Memory B cell (primary cell): ENCODE measurements at places on chromosomes 4 and X.

GRCh38 chr4:53562409-53562808, 28.9 kb downstream of the LNX1 start:
- no peak for DNase-seq

DNA sequence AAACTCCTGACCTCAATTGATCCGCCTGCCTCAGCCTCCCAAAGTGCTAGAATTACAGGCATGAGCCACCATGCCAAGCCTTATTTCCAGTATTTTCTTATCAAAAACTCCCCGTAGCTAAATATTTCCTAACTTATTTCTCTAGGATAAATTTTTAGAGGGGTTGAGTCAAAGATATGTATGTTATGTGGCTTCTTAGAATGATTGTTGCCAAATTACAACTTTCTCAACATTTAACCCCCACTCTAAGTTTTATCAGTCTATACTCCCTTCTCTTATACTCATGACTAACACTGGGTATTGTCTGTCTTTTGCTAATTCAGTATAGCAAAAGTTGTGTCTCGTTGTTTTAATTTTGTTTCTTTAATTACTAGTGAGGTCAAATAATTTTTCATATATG, 187.7 kb upstream of the LNX1 start:
- no peak for DNase-seq

DNA sequence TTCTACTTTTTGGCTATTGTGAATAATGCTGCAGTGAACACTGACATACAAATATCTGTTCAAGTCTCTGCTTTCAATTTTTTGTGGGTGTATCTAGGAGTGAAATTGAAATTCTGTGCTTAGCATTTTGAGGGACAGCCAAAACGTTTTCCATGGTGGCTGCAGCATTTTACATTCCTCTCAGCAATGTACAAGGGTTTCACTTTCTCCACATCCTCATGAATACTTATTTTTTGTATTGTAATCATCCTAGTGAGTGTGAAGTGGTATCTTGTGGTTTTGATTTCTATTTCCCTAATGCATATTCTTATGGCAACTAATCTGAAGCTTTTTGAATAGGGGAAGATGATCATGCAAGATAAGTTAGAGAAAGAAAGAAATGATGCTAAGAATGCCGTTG, 40.3 kb downstream of the HSPA4L start:
- DNase-seq: no peak

- DNase-seq: no peak
Measured at GRCh38 chr4:22174640-22175039, 226.1 kb upstream of the KCNIP4 start.

DNA sequence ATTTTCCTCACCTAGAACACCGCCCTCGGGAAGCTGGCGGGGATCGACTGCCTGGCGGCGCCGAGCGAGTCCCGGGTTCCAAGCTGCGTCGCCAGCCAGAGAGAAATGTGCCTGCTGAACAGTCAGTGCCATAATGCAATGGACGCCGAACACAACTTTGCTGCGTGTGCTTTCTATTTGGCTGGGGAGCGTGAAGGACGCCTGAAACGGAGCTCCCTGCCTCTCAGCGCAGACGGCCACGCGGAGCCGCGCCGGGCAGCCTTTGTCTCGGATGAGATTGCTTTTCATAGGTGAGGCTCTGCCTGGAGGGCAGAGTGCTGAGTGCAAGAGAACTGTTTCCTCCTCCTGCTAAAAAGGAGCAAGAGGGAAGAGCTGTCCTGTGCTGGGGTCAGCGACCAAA, 107.7 kb upstream of the BCOR start:
- DNase-seq: no peak

- no peak for DNase-seq
Measured at GRCh38 chrX:67673741-67674274, 130.0 kb downstream of the AR start.

DNA sequence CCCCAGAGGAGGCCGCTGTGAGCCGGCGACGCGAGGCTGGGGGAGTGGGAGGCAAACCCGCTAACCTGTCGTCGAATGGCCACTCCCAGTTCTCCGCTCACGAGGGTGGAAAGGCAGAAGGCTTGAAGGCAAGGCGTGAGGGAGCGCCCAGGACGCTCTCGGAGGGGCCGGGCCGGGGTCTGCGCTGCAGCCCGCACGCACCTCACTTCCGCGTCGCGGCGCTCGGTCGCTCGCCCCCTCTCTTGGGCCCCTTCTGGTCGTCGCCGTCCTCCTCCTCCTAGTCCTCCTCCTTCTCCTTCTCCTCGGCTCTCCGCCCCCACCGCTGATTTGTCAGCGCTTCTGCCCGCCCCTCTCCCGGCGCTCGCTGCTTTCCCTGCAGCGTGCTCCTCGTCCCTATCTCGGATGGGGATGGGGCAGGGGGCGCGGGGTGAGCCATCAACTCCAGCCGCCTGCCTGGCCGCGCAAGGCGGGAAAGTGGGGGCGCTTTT, at the start of gene SNCA:
SNCA (minus strand) TSS at position 265 of the 488 bp plus-strand sequence. CDS start 1,494 bp downstream, outside the sequence.
- DNase-seq: no peak

- DNase-seq: no peak
Measured at GRCh38 chr4:28883211-28883610, 1837.0 kb upstream of the PCDH7 start.

DNA sequence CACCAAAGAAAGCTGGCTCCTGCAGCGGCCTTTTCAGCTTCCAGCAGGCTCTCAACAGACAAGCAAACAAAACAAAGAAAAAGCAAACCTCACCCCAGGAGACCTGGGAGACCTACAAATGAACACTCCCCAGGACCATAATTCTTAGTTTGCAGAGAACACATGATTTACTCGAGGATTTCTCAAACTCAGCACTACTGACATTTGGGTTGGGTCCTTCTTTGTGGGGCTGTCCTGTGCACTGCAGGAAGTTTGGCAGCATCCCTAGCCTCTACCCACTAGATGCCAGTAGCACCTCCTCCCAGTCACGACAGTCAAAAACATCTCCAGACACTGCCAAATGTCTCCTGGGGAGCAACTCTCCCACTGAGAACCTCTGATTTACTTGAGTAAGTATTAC, 21.9 kb downstream of the APOO start:
- no peak for DNase-seq

DNA sequence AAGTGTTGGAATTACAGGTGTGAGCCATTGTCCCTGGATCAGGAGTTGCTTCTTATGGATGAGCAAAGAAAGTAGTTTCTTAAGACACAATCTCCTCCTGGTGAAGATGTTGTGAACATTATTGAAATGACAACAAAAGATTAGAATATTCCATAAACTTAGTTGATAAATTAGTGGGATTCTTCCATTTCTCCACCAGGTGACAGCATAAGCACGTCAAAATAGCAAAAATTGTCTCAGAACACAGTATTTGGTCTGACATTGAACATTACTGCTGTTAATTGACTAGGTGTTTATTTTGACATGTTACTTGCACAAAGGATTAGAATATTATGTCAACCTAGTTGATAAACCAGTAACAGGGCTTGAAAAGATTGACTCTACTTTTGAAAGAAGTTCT, 21.6 kb downstream of the CLDN34 start:
- no peak for DNase-seq

GRCh38 chr4:154465085-154465484, 26.5 kb downstream of the DCHS2 start:
- DNase-seq: no peak
